ENCODE measurements at places on chromosomes 16 and 17.
A peak's percentile ranks its signal among the peaks of the same experiment; 100 is the strongest.

- DNase-seq, result peak; percentile 86
Observed at GRCh38 chr17:75131278-75132017, at the start of gene NT5C. TSS of gene NT5C (minus strand) at chr17:75131742. CDS start at chr17:75131707, 35 bp downstream.

GRCh38 chr17:41555105-41555887, 16.6 kb downstream of the KRT9 start:
- no peak for DNase-seq

GRCh38 chr16:17835118-17835876, 364.5 kb upstream of the XYLT1 start:
- no peak for DNase-seq

DNA sequence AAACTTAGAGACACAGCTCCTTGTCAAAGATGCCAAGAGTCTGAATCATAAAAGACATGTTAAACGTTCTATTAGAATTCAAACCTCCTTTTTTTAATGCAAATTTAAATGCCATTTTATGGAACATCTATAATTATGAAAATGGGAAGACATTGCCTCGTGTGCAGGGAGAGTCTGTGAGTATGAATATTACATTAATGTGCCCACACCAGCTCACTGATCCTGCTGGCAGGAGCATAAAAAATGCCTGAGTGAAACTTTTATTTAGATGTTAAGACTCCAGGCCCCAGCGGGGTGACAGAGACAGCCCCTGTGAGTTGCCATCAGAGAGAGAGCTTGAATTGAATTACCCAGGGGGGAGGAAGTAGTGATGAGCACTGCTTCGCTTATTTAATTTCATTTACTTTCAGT, 84.8 kb downstream of the SNX11 start:
- DNase-seq, result no peak

GRCh38 chr16:21611198-21611555, 11.8 kb downstream of the METTL9 start:
- no peak for DNase-seq

GRCh38 chr16:50627419-50627818, 53.7 kb downstream of the SNX20 start:
- DNase-seq, result peak; percentile 19

GRCh38 chr17:55134486-55135157, 130.1 kb upstream of the HLF start:
- DNase-seq, result no peak

DNA sequence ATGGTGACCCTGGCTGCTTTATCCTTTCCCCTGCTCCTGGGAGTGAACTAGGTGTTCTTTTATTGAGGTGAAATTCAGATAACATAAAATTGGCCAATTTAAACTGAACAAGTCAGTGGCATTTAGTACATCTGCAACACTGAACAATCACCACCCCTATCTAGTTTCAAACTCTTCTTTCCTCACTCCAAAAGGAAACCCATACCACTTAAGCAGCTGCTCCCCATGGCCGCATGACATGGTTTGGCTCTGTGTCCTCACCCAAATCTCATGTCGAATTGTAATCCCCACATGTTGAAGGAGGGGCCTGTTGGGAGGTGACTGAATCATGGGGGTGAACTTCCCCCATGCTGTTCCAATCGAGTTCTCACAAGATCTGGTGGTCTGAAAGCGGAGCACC, 154.1 kb downstream of the STX8 start:
- no peak for DNase-seq

GRCh38 chr16:12202486-12202885, 226.0 kb downstream of the SNX29 start:
- no peak for DNase-seq

DNA sequence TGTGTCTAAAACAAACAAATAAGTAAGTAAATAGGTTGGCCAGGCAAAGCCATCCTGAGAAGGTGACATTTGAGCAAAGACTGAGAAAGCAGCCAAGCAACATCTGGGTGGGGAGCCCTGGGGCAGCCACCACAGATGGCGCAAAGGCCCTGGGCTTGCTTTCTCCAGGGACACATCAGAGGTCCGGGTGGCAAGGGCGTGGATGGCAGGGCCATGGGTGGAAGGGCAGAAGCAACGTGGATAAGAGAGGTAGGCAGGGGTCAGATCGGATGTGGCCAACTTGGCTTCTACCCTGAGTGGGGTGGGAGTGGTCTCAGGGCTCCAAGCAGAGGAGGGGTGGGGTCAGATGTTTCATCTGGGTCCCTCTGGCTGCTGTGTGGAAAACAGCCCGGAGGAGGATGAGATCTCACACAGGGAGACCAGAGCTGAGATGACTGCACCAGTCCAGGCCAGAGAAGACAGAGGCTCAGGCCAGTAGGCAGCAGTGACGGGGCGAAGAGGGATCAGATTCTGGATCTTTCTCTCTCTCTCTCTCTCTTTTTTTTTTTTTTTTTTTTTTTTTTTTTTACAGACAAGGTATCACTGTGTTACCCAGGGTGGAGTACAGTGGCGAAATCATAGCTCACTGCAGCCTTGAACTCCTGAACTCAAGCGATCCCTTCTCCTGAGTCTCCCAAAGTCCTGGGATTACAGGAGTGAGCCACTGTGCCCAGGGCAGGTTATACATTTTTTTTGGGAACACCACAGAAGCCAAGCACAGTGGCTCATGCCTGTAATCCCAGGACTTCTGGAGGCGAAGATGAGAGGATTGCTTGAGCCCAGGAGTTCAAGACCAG, 6.1 kb upstream of the SPN start:
- DNase-seq, result no peak

- DNase-seq, result no peak
Observed at GRCh38 chr17:8488491-8488890, 52.8 kb downstream of the NDEL1 start.

GRCh38 chr16:24098896-24099295, 157.2 kb upstream of the CACNG3 start:
- no peak for DNase-seq

GRCh38 chr17:34817252-34818035, 143.8 kb downstream of the CCT6B start:
- no peak for DNase-seq

- DNase-seq, result peak; percentile 65
Observed at GRCh38 chr16:12095275-12096156, 119.0 kb downstream of the SNX29 start.

DNA sequence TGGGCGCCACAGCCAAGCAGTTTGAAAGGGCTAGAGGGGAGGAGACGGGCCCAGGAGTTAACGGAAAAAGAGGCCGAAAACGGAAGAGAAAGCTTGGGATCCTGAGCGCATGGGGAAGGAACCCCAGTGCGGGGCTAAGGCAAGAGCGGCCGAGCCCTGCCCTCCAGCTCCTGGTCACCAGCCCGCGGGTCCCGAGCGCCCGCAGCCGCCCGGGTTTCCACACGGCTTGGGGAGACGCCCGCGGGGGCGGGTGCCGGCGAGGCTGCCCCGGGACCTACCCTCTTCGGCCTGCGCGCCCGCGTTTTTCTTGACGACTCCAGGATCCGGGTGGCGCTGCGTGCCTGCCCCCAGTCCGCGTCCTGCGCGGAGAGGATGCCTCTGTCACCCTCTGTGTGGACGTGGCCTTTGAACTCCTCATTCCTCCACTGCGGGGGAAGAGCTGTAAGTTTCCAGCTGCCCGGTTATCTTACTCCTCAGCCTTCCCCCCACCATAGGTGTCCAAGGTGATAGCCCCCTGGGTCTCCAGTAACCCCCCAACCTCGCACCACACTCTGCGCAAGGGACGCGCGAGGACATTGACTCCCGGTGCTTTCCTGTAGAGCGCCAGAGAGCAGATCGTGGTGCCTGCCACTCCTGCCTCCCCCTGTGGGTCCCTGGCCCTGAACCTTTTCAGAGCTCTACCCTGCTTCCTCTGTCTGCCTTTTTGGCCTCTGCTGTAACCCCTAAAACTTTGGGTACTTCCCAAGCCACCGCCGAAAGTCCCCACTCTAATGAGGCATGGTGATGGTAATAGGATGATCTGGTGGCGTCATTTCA, 1.7 kb upstream of the CDH11 start:
- DNase-seq, result no peak

GRCh38 chr17:19904412-19904811, 36.7 kb upstream of the ULK2 start:
- DNase-seq, result no peak

DNA sequence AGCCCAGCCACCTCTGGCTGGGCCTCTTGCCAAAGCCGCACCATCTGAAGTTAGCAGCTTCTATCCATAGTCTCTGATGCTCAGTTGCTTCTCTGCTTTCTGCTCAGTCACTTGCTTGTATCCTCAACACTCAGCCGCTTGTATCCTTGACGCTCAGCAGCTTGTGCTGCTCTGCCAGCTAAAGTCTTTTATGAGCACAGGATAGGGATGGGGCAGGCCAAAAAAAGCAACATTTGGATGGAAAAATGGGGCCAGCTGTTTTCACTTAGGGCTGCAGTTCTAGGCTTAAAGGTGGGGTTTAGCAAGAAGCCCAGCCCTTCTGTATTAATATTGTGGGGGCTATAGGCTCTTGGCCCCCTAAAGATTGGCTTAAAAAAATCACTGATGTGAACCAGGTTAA, 739.4 kb downstream of the CDH8 start:
- no peak for DNase-seq

DNA sequence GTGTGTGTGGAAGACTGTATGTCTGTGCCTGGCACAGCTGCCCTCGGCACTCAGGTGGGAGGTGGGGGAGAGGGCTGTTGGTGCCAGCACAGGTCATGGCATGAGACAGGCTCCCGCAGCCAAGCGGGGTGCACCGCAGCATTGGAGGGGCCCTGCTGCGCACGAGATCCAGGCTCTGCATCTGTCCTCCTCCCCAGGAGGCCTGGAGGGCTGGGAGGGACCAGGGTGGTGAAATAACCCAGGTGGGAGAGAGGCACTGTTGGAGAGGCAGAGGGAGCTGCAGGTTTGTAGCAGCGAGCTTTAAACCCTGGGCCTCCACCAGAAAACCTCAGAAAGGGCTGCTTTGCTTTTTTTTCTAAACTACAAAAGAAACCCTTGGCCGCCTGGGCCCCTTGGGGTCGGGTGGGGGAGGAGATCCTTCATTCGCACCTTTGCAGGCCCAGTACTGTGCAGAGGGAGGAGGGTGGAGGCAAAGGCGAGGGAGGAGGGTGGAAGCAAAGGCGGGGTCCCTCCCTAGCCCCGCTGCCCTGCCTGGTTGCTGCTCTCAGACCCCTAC, 241.7 kb downstream of the SEC14L1 start:
- peak; percentile 38 for DNase-seq

DNA sequence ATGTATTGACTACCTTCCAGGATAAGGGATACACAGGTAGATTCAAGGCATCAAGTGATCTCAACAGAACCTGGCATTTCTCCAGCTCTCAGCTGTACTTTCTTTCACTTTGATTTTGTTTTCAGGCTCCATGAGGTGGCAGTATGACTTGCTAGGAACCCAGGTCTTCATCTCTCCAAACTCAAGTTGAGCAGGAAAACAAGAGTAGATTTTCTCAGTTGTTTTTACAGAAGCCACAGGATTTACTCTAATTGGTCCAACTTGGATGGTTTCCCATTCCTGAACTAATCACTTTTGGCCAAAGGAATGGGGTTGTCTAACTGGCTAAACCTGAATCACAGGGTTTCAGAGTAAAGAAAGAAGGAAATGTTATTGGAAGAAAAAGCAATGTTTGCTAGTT, 146.6 kb downstream of the TRIM37 start:
- DNase-seq, result peak; percentile 18

Measured in activated CD4-positive, alpha-beta T cell treated with anti-CD3 and anti-CD28 coated beads, Interleukin-2, Interleukin-6, amounts not matched to agents 100 ng/mL and 50 ng/mL, durations not matched to agents 16 hours and 8 hours (primary cell).